ENCODE measurements at places on chromosomes 4 and X.
A peak's percentile ranks its signal among the peaks of the same experiment; 100 is the strongest.

DNA sequence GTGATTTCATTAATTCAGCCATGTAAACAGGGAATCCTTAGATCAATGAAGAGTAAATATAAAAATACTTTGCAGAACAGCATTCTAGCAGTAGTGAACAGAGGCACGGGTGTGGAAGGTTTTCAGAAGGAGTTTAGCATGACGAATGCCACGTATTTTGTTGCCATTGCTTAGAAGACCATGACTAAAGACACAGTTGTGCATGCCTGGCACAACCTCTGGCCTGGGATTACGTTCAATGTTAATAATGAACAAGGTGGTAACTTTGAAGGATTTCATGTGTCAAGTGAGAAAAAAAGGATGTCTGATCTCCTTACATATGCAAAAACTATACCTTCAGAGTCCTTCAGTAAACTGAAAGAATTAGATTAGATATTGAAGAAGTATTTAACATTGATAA, 171.9 kb downstream of the MAGEB5 start:
- DNase-seq, result no peak

DNA sequence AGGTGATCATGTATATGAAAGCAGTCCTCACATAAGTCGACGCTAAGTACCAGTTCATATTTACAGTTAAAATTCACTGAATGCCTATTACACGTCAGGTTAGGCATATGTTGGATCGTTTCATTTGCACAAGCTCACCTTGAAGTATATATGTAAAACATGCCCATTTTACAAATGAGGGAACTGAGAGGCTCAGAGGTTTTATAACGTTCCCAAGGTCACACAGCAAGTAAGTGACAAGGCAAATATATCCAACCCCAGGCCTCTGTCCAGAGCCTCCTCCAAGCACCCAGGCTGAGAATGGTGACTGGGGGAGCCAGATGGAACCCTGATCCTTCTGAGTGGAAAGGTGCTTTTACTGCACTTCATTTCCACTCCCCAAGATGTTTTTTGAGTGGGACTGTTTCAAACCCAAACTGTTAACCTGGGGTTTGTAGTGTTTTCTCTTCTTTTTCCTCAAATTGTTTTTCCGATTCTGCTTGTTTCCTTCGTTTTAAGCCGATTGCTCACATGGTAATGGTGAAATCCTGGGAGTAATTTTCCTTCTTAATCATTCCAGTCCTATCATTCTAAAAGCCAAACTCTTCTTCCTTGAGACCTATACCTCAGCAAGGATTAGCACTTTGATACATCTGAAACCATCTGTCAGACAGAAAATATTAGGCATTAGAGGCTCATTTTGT, 791 bp downstream of the SMIM20 start:
- DNase-seq, result no peak

DNA sequence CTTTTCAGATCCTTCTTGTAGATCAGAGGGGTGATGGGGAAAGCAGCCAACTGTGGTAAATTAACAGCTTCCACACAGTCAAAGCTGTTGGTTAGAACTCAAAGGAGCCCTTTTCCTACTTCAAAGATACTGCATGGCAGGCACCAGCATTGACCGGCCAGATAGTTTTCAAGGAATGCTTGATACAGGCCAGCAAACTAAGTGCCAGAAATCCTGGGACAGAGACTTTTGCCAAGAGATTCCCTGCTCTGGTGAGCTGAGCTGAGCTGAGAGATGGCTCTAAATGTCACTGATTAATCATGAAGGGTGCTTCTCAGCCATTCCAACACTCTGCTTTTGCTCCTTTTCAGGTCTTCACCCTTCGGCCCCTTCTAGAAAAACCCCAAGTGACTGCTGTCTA, 131.6 kb upstream of the MED14 start:
- DNase-seq, result no peak

DNA sequence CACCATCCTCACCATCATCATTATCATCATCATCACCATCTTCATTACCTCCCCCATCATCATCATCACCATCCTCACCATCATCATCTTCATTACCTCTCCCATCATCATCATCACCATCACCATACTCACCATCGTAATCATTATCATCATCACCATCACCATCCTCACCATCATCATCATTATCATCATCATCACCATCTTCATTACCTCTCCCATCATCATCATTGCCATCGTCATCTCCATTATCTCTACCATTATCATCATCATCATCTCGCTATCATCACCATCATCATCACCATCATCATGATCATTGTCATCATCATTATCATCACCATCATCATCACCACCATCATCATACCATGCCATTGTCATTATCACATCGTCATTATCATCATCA, 362.9 kb downstream of the DHRSX start:
- DNase-seq, result no peak

- no peak for DNase-seq
Measured at GRCh38 chr4:102116121-102116520, 229.2 kb downstream of the SLC39A8 start.

- peak; percentile 20 for DNase-seq
Measured at GRCh38 chrX:118484216-118484903, 11.3 kb upstream of the DOCK11 start.

DNA sequence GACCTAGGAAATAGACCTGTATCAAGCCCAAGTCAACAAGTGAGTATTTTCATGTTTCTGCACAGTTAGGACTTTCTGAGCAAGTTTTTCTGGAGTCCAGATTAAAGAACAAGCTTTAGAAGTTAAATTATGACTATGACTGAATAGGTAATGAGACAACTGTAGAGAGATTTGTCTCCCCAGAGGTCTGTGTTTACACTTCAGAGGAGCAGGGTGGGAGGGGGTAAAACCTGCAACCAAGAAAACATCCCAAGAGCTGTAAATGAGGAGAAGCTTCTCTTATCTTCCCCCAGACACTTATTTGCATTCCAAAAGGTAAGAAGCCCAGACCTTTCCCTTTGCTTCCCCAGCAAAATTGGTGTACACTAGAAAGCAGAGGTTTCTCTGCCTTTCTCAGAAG, 22.1 kb upstream of the CEP135 start:
- no peak for DNase-seq

- peak; percentile 67 for DNase-seq
Measured at GRCh38 chr4:11720292-11720691, 291.6 kb upstream of the HS3ST1 start.

- no peak for DNase-seq
Measured at GRCh38 chr4:109640644-109641043, 62.6 kb downstream of the CASP6 start.

DNA sequence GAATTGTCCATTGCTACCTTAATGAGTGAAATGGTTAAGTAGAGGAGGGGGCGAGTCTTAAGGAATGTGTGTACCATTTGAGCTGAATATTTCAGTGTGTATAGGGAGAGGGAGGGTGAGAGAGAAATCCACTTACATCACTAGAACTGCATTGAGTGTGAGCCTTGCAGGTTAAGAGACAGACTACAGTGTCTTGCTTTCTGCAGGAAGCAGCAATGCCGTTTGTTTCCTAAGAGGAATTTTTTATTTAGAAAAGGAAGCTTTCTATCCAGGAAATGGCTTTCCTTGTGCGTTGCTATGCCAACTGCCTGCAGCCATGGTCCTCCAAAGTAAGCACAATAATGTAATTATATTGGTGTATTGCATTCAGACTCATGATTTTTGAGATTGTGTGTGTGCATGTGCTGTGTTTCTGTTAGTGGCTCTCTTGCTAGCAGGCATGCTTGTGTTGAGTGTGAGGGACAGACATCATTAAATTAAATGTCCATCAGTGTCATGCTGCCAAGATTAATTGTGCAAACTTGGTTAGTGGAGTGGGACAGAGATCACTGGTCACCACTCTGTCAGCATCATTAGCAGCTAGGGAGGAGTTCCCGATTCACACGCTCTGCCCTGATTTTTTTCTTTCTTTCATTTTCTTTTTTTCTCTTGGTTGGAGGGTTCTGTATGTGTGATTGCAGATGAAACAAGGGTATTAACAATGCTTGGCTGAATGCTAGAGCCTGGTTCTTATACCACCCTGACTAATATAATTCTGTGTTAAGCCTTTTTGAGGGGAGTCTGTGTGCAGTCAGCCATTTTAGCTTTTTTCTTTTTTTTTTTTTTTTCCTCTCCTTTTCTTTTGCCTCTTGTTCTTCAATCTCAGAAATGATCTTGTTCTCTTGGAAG, 164.3 kb downstream of the RAPGEF2 start:
- peak; percentile 48 for DNase-seq

DNA sequence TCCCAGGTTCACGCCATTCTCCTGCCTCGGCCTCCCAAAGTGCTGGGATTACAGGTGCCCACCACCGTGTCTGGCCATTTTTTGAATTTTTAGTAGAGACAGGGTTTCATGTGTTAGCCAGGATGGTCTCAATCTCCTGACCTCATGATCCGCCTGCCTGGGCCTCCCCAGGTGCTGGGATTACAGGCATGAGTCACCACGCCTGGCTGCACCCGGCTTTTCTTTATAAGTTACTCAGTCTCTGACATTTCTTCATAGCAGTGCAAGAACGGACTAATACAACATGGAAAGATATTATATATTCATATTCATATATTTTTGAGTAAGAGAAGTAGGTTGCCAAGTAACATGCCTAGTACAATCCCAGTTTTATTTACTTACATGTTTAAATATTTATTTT, 22.9 kb downstream of the SHROOM3 start:
- no peak for DNase-seq

GRCh38 chr4:144174401-144175067, 34.0 kb upstream of the GYPA start:
- peak; percentile 59 for DNase-seq

DNA sequence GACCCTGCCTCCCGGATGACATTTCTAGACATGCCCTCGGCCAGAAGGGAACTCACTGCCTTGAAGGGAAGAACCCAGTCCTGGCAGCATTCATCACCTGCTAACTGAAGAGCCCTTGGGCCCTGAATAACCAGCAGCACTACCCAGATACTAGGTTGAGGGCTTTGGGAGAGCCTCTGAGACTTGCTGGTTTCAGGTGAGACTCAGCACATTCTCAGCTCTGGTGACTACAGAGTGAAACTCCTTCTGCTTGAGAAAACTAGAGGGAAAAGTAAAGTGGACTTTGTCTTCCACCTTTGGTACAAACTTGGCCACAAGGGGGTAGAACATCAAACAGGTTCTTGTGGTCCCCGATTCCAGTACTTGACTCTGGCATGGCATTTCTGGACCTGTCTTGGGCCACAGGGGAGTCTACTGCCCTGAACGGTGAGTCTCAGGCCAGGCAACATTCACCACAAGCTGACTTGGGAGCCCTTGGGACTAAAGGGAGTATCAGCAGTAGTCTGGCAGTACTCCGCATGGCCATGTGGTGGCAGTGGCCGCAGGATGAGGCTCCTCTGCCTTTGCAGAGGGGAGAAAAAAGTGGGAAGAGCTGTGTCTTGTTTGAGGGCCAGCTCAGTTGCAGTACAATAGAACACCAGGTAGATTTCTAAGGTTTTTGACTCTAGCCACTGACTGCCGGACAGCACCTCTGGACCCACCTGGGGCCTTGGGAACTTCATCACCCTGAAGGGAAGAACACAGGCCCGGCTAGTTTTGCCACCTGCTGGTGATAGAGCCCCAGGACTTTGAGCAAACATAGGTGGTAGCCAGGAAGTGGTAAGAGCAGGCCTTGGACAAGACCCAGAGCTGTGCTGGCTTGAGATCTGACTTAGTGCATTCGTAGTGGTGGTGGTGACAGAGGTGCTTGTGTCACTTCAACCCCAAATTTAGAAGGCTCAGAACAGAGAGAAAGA, 414.8 kb downstream of the OPHN1 start:
- peak; percentile 32 for DNase-seq

- no peak for DNase-seq
Measured at GRCh38 chrX:108573136-108573535, 133.5 kb downstream of the COL4A5 start.

- DNase-seq, result no peak
Measured at GRCh38 chr4:56464581-56464980, 2.8 kb upstream of the SRP72 start.

GRCh38 chr4:18630218-18631110, 608.9 kb upstream of the LCORL start:
- DNase-seq, result no peak

DNA sequence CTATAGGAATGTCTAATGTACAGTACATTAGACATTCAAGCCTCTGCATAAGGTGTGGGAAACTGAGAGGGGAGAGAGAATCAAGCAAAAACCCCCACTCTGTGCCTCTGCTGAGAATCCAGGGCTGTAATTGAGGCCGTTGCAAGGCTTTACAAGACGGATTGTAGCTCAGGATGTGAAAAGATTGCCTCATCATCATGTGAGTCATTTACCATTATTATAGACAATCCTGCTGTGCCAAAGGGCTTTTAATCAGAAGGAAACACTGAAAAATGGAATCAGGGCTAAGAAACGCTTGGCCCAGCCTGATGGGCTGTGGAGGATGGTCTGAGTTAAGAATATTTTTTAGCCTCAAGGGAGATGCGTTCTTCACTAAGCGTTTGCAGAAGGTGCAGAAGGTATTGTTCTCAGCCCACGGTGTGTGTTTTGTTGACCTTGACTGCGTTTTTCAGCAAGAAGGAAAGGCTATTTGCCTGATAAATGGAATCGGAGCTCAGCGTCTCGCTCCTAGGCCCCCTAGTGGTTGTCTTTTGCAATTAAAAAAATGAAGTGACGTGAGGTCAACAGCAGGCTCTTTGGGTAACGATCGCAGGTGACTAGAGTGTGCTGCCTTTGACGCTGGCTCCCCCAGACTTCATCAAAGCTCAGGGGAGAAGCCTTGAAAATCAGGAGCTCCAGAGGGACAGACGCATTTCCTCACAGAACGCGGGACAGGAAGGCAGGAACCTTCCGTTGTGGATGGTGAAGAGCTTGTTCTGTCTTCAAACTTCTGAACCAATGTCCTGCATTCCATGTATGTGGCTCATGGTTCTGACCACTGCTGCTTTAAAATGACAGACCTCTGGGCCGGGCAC, 18.1 kb upstream of the CHRNA9 start:
- peak; percentile 91 for DNase-seq

GRCh38 chrX:75273483-75273882, 402 bp upstream of the UPRT start:
- no peak for DNase-seq

DNA sequence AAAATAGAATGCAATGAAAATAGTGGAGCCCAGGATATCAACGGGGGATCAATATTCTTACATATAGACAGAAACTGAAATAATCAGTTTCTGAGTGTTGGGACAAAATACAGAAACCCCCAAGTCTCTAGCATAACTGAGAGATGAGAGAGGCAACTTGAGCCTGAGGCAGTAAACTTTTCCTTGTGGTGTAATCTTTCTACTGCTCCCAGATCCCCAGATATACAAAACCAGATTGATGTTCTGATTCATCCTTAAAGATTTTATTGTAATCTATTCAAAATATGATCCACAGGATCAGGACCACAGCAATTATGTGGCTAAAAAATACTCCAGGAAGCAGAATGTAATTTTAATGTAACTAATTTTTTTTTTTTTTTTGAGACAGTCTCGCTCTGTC, 2282.6 kb downstream of the ARAP2 start:
- DNase-seq, result peak; percentile 1

- no peak for DNase-seq
Measured at GRCh38 chr4:81965454-81965853, 408.3 kb downstream of the HNRNPD start.

- no peak for DNase-seq
Measured at GRCh38 chr4:105327222-105327621, 146.6 kb downstream of the PPA2 start.

DNA sequence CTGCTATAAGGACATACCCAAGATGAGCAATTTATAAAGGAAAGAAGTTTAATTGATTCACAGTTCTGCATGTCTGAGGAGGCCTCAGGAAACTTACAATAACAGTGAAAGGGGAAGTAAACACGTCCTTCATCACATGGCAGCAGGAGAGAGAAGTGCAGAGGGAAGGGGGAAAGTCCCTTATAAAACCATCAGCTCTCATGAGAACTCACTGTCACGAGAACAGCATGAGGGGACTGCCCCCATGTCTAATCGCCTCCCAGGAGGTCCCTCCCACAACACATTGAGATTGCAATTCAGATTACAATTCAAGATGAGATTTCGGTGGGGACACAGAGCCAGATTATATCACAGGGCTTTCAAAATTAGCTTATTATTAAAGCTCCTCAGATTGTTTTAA, 209.5 kb upstream of the PPP3CA start:
- DNase-seq, result no peak

All from IMR-90 (cell line).